ENCODE measurements at places on chromosomes 4 and X.

DNA sequence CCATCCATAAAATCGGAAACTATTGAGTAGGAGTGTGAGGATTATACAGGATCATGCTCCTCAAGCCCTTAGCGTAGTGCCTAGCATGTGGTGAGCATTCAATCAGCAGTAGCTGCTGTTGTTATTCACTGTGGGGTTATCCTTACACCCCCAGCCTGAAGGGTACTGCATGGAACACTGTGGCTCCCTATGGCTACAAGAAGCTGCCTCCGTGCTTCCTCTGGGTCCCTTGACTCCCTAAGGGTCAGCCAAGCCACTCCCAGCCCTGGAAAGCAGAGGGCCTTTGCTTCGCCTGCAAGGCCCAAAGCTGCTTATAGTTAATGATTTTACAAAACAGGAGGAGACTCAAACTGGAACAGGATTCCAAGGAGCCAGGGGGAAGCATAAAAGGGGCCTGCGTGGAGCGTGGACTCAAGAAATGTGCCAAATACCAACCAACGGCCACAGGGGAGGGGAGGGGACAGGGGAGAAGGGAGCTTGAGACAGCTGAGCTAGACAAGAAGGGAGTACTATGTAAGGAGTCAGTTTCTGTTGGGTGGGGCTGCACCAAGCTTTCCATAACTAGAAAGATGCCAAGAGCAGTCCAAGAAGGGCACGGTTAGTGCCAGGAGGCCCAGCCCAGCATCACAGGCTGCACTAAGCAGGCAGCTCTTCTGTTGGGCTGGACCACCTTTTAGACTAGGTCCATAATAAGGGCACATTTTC, 15.9 kb downstream of the SEPTIN6 start:
- no peak for DNase-seq

GRCh38 chr4:153265306-153266047, 61.2 kb downstream of the TRIM2 start:
- DNase-seq: no peak

GRCh38 chr4:155758481-155759371, at the start of gene GUCY1B1:
Gene GUCY1B1, plus strand, starts transcription at chr4:155759021. Its CDS starts 120 bp downstream, at chr4:155759141.
- DNase-seq: peak; percentile 56

GRCh38 chr4:85557016-85557901, 82.3 kb downstream of the ARHGAP24 start:
- DNase-seq: no peak

DNA sequence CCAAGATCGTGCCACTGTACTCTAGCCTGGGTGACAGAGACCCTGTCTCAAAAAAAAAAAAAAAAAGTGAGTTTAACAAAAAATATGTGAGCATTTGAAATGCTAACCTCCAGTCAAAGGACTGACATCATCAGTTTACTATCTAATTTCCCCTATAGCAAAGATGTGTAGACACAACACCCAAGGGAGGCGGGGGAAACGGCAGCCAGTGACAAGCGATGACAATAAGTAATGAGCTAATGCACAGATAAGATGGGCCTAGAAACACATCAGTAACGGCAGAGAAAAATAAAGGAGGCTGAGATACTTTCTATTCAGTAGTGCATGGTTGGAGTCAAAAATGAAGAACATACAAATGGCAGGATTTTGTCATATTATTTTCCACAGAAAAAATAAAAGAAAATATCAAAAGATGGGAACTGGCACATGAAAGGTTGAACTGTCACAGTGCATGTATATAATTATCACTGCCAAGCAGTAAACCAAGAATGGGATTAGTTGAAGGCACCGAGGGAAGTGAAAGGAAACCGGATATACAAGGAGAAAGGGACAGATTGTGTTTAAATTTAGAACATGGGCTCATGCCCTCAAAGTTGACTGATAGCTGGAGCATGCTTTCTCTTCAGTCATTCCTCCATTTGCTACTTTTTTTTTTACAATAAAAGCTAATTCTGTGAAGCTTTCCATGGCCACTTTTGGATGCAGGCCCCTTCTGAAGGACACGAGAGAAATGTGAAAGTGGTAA, 41.8 kb downstream of the IGFBP7 start:
- DNase-seq: no peak

- no peak for DNase-seq
These were observed 106.9 kb upstream of the MID1IP1 start for GRCh38 chrX:38694394-38694793.

- DNase-seq: no peak
These were observed 6.4 kb upstream of the SCML2 start for GRCh38 chrX:18360867-18361266.

DNA sequence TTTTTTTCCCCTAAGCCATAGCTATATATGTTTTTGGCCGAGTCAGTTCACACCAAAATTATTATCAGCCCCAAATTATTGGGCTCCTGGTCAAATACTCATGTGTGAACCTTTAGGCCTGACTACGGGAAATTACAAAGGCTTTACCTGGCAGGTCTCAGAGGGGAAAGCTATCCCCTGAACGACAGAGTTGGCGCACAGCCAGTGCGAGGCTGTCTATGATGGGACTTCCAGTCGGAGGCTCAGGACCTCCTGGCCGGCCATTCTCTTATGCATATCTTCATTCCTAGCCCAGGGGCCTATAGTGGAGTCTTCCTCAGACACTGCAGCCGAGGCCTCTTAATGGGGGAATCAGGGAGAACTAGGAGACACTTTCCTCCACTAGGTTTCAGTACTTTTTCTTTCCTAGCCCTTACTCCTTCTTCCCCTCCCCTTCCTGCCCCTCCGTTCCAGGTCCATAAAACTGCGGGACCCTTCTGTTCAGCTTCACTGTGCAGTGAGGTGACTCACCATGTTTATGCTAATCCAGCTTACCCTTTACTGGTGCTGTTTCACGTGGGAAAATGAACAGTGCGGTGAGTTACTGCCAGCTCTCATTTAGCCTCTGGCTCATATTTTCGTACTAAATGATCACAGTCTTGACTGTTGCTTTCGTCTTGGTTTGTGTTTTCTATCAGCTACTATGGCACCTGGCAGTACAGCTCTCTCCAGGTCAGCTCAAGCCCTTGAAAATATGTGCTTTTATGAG, 533.9 kb downstream of the FSTL5 start:
- no peak for DNase-seq

DNA sequence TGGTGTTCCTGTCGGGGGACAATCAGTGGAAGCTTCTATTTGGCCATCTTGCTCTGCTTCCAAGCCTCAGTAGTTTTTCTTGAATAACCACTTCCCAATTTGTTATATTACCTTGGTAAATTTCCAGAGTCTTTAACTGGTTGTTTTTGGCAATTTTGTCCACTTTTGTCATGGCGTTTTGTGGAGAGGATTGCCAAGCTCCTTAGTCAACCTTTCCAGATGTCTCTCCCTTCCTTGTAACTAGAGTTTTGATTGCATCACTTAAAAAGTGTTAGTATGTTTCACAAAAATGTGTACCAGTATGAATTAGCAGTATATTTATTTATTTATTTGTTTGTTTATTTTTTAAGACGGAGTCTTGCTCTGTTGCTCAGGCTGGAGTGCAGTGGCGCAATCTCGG, 15.8 kb upstream of the UXT start:
- DNase-seq: no peak

- DNase-seq: no peak
These were observed 59.3 kb upstream of the MAGED1 start for GRCh38 chrX:51834076-51834475.

DNA sequence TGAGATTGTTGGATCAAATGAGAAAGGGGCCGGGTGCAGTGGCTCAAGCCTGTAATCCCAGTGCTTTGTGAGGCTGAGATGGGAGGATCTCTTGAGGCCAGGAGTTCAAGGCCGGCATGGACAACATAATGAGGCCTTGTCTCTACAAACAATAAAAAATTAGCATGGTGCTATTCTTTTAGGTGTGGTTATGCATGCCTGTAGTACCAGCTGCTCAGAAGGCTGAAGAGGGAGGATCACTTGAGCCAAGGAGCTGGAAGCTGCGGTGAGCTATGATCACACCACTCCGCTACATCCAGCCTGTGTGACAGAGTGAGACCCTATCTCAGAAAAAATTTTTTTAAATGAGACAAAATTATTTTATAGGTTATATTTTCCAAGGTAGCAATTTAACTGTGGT, 49.7 kb upstream of the TMEM150C start:
- DNase-seq: no peak

DNA sequence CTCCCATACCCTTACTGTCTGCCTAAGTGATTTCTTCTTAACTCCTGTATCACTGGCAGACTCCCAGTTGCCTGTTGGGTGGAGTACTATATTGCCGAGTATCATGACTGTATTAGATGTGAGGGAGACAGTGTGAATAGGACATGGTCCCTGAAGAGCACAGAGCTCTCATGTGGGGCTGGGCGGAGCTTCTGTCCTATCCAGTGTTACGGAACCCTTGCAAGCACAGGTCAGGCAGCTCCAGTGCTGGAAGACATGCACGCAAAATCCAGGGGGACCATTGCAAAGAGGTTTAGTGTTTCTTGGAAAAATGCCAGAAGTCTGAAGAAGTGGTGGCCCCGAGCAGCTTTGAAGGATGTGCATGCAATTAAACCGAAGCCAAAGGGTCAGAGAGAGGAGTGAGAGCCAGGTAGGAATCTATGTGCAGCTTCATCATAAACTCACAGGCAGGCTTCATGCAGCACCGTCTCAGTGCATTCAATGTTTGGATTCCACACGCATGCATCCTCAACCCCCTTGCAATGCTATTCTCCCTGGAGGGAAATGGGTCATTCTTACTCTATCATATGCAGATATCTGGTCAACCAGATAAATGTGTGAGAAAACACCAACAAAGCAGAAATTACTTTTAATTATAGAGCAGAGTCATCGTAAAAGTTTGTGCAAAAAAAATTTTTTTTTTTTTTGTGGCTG, 49.7 kb upstream of the DHRSX start:
- DNase-seq: no peak

- DNase-seq: no peak
These were observed 44.2 kb downstream of the SLITRK2 start for GRCh38 chrX:145861818-145862217.

DNA sequence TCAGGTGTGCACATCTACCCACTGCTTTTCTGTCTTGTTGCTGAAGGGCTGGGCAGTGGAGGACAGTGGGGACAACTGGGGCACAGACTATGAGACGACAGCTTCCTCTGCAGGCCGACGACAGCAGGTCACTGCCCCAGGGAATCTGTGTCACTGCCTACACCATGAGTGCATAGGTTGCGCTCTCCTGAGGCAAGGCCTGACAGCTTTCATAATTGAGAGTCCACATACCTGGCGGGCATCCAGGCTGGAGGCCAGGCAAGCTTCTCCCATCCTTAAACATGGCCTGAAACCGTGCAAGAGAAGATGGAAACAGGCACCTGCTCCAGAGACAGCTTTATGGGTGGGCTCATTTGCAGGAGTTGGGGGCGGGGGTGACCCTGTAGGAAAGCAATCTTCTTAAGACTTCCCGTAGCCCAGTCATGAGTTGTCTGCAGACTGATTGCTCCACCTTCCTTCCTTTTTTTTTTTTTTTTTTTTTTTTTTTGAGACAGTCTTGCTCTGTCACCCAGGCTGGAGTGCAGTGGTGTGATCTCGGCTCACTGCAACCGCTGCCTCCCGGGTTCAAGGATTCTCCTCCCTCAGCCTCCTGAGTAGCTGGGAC, 2.9 kb downstream of the ANOS1 start:
- DNase-seq: no peak

GRCh38 chr4:121030711-121031110, 41.6 kb downstream of the NDNF start:
- no peak for DNase-seq

DNA sequence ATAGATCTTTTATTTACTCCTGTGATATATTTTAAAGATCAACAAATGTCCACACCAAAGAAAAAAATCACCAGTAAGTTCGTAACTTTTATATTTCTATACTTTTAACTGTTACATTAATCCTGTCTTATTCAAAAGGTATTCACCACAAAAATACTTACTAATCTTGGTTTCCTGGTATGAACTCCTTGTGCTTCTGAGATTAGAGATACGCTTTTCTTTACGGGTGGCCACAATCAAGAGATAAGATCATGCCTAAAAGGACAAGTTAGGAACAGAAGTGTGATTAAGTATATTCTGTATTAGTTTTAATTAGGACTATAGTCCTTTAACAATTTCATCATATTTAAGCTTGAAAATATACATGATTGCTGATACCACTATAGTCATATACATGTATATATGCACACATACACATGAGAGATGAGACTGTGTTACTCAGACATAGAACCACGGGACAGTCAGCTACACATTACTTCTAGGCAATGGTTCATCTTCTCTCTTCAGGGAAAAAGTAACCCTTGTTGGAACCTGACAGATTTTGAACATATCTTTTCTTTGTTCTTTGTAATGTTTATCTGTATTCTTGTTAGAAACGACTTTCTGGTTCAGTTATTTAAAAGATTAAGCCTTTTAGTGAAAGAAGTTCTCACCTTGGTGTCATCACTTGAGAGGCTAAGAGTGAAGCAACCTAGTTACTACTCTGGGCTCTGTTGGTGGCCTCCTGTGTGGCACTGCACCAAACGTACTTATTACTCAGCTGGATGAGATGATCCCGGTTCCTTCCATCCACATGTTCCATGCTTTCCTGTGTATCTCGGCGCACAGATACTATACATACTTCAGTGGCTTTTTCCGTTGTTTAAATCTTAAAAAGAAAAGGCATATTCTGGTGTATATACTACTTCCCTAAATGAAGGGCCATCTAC, 146.1 kb downstream of the CBR4 start:
- no peak for DNase-seq

GRCh38 chrX:20029728-20030127, 38.9 kb upstream of the BCLAF3 start:
- no peak for DNase-seq
